ENCODE measurements at places on chromosomes 11 and 22. TPM values are rescaled to one million over a fixed set of nuclear protein-coding genes. Genes with fewer than 3 reads are reported as not detected.

DNA sequence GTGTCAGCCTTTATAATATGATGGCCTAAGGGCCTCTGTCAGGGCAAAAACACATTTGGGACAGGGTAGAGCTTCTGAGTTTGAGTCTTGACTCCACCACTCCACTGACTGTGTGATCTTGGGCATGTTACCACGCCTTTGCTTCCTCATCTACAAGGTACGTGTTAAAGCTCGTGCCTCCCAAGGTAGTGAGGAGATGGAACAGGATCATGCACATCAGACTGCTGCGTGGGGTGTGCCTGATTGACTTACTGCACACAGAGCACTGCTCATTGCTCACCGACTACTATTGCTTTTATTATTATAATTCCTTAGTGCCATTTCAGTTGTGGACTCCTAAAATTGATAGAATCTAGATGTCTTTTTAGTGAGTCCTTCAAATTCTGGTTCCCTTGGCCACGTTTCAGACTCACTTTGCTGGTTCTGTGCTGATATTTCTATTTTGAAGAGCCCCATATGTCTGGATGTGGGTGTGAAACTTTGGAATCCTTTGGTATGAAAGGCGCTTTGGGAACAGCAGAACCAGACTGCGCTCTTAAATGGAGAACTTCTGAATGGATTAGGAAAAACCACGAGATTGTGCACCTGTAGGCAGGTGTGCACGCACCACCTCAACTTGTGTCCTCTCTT, 44.1 kb upstream of the RAB1B start:
- DNase-seq = peak; percentile 6

DNA sequence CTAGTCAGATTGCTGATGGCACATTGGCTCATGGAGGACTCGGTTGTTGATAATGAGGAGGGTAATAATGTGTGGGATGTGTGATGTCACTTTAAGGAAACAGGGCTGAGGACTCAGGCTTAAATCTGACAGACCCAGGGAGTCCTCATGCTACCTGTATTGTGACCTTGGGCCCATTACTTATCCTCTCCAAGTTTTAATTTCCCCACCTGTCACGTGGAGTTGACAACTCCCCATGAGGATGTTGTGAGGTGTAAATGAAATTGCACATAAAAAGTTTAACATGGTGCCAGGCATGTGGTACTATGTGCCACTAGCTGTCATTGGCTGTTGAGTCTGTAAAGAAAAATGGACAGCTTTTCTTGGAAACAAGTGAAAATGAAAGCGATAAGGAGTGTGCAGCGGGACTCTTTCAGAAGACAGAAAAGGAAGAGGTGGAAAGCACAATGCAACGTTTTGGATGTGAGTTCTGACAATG, 15.3 kb downstream of the IL10RA start:
- DNase-seq = no peak

- DNase-seq = no peak
Measured at GRCh38 chr11:116193321-116194131, 579.3 kb downstream of the BUD13 start.

DNA sequence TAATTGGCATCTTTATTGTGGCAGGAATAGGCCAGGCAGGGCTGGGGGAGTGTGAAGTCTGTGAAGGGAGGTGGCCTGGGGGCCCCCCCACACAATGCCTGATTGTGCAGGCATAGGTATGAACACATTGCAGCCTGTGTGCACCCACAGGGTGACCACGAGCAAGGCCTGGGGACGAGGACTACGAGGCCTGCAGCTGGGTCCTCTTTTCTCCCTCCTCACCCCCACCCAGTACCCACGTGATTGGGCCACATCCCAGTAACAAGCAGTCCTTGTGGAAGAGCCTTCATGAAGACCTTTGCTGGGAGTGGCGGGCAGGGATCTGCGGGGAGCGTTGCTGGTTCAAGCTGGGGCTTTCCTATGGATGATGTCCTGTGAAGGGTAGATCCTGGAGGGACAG, 29.3 kb downstream of the ZBTB16 start:
- DNase-seq = peak; percentile 69

- DNase-seq = no peak
Measured at GRCh38 chr11:12673601-12673923, 659 bp upstream of the TEAD1 start.

GRCh38 chr11:46905806-46906205, 12.5 kb downstream of the LRP4 start:
- DNase-seq = no peak

- no peak for DNase-seq
Measured at GRCh38 chr22:48843640-48844039, 984.0 kb downstream of the BRD1 start.

DNA sequence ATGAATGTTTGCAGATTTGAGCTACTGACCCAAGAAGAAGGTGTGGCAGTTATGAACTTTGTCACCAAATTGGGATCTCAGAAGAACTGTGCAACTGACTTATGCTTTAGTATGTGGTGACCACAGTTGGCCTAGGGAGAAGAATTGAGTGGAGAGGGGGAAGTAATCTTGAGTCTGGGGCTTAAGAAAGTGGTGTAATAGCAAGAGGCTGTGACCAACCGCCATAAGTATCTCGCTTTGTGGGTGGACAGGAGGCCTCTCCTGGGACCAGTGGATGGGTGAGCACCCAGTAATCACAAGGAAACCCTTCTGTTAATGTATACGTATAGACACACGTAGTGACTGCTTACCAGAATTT, 12.7 kb upstream of the IL10RA start:
- no peak for DNase-seq

DNA sequence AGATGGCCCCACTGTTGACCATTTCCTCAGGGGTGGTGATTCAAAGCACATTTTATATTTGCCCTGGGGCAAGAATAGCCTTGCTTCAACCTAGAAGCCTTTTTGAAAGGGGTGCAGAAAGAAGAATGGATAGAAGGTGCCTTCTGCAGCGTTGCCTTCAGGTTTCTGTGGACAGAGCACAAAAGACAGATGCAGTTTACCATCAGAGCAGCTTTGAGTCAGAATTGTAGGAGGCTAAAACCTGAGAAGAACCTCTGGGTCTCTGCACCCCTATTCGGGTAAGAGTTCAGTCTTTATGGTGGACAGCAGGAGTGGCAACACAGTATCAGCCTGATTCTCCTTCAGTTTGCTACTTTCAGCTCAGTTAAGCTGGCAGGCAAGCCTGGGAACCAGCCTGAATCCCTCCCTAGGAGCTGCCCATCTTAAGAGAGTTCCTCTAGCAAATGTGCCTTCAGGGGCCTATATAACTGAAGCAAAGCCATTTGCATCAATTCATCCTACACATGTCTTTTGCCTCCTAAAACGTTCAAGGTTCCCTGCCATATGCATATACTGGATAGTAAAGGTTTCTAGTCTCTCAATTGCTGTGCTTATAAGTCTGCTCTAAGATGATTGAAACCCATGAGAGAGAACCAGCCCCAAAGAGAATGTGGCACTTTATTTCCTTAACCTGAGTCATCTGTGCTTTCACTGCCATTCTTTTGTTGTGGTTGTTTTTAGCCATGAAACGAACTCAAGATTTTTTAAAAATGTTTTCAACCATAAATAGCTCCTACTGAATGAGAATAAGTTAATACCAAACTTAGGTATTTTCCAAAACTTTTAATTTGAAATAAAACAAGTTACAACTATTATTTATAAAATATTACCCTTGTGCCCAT, 123.0 kb downstream of the TRIM44 start:
- no peak for DNase-seq

- DNase-seq = no peak
Measured at GRCh38 chr11:120281143-120281795, 41.3 kb downstream of the POU2F3 start.

GRCh38 chr22:21038405-21038804, 6.0 kb upstream of the SLC7A4 start:
- no peak for DNase-seq

DNA sequence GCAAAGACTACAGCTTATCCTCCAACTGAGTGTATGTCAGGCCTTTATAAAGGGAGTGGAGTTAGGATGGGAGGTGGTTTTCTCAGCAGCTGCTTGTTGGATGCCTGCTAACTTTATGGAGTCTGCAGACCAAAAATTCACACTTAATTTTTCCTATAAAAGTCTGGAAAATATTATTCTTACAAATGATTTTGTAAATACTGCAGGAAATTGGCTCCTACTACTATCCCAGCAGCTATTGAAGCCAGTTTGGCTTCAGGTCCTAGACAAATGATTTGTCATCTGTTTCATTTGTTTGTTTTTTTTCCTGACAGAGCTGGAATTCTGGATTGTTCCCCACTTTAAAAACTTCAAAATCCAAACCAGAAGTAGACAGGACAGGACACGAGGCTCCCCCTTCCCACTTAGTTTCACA, 292.5 kb downstream of the TMEM135 start:
- no peak for DNase-seq

- no peak for DNase-seq
Measured at GRCh38 chr11:76665172-76665571, 5.4 kb downstream of the LRRC32 start.

GRCh38 chr11:128520206-128520887, 67.0 kb downstream of the ETS1 start:
- DNase-seq = no peak

DNA sequence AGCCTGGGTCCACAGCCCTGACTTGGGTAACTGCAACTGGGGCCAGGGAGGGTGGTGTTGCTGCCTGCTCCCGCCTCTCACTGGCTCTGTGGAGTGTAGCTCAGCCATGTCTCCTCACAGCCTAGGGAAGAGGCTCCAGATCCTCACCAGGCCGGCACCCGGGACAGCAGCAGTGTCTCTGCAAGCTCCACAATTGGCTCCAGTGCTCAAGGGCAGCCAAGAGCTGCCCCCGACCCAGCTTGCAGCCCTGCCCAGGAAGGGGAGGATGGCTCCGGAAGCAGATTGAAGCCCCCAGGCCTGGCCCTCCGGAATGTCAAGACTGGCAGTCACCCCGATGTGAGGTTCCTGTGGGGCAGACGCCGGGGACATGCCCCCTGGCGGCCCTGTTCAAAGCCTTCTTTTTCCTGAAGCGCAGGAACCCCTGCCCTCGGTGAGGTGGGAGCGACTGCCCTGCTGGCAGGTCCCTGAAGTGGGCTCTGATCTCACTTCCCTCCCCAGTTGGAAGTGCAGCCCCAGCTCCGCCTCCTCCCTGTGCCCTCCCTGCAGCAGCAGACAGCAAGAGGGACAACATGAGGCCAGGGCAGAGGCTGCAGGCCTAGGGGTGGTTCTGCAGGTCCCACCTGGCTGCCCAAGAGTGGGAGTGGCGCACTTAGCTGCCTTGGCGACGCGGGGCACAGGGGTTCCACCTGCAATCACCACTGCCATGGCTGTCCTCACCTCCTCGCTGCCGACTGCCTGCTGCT, 816.2 kb upstream of the LUZP2 start:
- peak; percentile 40 for DNase-seq

DNA sequence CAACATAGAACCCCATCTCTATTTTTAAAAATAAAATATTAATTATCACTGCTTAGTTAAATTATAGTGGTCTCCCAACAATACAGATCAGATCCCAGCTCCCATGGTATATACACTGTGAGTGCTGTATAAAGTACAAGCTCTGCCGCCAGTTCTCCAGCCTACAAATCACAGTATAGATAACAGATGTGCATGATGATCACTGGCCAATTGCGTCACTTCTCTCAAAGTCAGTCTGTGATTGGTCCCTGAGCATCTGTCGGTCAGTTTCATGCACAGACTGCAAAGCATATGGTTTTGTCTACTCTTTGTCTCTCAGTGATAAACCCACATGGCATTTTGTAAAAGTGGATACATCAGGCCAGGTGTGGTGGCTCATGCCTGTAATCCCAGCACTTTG, 15.7 kb downstream of the PPARA start:
- DNase-seq = no peak

DNA sequence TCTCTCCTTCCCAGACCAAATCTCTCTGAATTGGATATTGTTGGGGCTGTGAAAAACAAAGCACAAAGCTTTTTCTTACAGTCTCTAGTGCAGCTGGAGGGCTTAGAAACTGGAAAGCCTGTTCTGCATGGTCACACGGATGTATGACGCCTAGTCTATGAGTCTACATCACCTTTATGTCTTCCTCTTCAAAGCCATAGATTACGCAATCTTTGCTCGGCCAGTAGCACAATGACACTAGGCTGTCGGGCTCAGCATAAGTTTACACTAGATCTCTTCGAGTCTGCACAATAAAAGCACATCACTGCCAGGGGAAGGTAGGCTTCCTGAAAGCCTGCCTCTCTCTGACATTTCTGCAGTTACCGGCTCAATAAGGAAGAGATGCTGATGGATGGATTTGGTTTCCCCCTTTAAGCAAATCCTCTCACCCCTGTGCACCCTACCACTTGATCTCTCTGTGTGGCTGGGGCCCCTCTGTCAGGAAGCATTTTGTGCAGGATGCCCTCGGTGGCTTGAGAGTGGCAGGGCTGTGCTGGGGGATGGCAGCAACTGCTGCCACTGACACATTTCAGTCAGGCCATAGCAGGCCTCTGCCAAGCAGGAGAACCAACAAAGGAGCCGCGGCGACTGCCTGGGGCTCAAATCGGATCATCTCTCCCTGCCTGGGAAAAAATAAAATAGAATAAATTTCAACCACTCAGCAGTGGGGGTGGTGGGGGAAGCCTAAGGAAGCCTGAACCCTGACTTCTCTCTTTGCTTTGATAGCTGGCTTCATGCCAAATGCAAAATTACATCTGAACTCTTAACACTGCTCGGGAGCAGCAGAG, 1272.8 kb downstream of the LRRC4C start:
- DNase-seq = no peak

GRCh38 chr22:49062155-49062801, 765.4 kb downstream of the BRD1 start:
- no peak for DNase-seq

DNA sequence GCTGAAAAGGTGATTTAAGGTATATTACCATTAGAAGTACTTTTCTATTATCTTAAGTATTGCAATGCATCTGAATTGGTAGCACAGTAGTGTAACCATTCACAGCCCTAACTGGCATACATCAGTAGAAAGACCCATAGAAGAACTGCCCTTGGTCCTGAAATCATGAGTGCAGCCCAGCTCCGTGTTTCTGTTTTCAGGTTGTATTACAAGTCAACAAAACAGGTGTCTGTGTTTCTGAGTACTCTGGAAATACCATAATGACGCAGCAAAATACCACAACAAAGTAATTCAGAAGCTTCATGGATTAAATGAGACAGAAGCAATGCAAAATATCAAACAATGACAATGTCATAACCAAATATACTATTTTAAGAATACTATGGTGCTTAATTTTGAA, 226.3 kb downstream of the OPCML start:
- no peak for DNase-seq

GRCh38 chr11:130703489-130704190, 212.6 kb downstream of the SNX19 start:
- DNase-seq = no peak

HEPN1 gene
- not detected for total RNA-seq

ASPHD2 gene
- not detected for total RNA-seq

CHADL gene
- 2.0 TPM for total RNA-seq

SLC6A5 gene
- total RNA-seq = not detected

TTC36 gene
- total RNA-seq = not detected

PVALB gene
- total RNA-seq = not detected

TPBGL gene
- 0.11 TPM for total RNA-seq

KAT5 gene
- total RNA-seq = 40.6 TPM

VSTM5 gene
- not detected for total RNA-seq

RIMBP3B gene
- not detected for total RNA-seq

DLG2 gene
- total RNA-seq = 3.8 TPM

BTBD18 gene
- not detected for total RNA-seq

LARGE1 gene
- 46.1 TPM for total RNA-seq

OR5P2 gene
- total RNA-seq = not detected

CASP5 gene
- total RNA-seq = not detected

LRRC10B gene
- total RNA-seq = not detected

PGA3 gene
- total RNA-seq = not detected

DNAL4 gene
- total RNA-seq = 3.5 TPM
